Activated naive CD8-positive, alpha-beta T cell treated with anti-CD3 and anti-CD28 coated beads, Interleukin-2, amount 50 U/mL, for 24 hours (primary cell): ENCODE measurements at places on chromosomes 11 and 22.

- H3K4me3 ChIP-seq: no peak overlapping the region
Observed at GRCh38 chr22:36199001-36199551, 2.5 kb downstream of the APOL4 start.

DNA sequence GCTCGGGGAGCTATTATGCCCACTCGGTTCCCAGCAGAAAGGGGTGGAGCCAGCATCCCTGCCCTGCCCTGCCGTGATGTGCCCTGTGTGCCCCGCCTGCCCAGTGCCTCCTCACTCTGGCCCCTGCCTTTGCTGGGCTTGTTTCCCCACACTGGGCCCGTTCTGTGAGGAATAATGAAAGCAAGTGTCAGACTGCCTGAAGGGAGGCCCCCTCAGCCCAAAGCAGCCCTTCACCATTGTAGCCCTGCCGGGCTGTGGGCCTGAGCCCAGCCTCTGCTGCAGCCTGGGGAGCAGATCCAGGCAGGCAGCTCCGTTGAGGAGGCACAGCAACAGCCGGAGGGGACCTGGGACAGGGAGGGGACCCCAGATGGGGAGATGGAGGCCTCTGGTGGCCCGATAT lies 20.2 kb upstream of the NEFH start:
- no peaks in the 10 kb centered on the region for H3K4me1 ChIP-seq
- H3K27me3 ChIP-seq: no peaks in the 10 kb centered on the region
- H3K4me3 ChIP-seq: no peak overlapping the region
- no peaks in the 10 kb centered on the region for H3K36me3 ChIP-seq

- DNase-seq: no peak
- peaks cover 8% of the 10 kb centered on the region for H3K36me3 ChIP-seq
Observed at GRCh38 chr11:124678416-124678815, 4.7 kb downstream of the SPA17 start.

DNA sequence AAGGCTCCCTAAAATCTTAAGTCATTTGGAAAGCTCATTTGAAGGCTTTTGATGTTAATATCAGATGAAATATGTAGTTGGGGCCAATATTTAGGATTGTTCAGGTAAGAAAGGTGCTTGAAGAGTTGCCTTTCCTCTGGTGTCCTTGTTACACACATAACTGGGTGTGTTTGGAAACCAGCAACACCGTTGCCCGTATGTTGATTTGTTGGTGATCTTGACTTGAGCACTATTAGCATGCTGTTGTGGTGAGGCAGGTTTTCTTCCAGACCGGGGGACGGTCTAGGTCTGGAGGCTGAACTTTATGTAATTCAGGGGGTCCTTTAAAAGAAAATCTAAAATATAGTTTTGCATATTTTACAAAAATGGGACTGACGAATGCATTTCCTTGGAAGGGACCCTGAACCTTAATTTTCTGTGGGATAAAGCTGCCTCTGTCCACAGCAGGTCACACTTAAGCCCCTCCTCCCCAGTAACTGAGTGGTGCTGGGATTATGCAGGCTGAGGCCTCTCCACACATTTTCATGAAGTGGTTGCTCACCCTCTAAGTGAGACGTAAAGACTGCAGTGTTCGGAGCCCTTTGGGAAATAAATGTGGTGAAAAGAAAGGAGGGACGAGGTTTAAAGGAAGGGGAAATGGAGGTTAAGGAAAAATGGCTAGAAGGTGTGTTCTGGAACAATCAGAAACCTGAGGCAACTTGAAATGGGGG lies 1.8 kb downstream of the YWHAH start:
- no peak for DNase-seq
- no peak overlapping the region for H3K27ac ChIP-seq
- peaks cover 28% of the 10 kb centered on the region for H3K36me3 ChIP-seq
- peaks cover 44% of the 10 kb centered on the region for H3K4me1 ChIP-seq
- no peak overlapping the region for H3K4me3 ChIP-seq

DNA sequence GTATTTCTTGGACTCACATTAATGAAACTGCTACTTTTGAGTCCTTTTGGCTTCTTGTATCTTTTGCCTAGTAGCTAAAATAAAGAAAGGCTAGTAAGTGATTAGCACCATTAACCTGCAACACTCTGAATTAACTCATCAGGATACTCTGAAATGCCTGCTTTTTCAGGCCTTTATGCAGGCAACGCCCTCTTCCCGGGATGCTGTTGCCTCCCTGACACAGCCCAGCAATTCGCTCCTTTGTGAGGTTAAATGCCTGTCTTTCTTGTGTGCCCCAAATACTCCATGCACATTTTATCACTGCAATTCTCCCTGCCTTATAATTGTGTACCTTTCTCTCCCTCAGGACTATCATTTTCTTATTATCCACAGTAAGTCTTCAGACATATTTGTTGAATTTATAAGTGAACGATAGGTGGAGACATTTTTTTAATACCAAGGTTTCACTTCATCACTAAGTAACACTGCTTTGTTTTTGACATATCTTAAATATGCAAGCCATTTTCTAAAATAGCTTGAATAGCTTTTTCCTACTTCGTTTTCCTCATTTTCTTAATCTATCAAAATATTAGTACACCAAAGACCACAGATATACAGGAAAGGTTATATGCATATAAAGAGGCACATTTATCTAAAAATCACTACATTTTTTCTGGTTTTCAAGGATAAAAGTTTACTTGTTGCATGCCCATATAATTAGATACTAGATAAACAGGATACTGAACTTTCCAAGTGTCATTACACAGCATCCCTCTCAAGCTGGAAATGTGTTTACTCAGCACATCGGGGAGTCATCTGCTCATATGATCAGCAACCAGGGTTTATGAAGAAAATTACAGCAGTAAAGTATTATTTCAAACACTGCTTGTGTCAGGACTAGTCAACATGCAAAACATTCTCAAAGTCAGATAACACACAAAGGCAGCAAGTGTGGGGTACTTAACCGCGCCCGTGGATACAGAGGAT lies 48.5 kb upstream of the DDI1 start:
- H3K4me3 ChIP-seq: no peak overlapping the region
- H3K4me1 ChIP-seq: no peaks in the 10 kb centered on the region
- H3K27me3 ChIP-seq: no peaks in the 10 kb centered on the region

GRCh38 chr22:45756558-45756957 lies 84.9 kb downstream of the ATXN10 start:
- DNase-seq: no peak
- H3K4me3 ChIP-seq: no peak overlapping the region
- H3K4me1 ChIP-seq: no peaks in the 10 kb centered on the region
- H3K27me3 ChIP-seq: no peaks in the 10 kb centered on the region
- no peak overlapping the region for H3K27ac ChIP-seq
- peaks cover 18% of the 10 kb centered on the region for H3K36me3 ChIP-seq

- peaks cover 20% of the 10 kb centered on the region for H3K4me1 ChIP-seq
- no peaks in the 10 kb centered on the region for H3K27me3 ChIP-seq
- no peak overlapping the region for H3K4me3 ChIP-seq
- peak overlapping the region; percentile 16 for H3K27ac ChIP-seq
Observed at GRCh38 chr11:102589047-102589459, 36.1 kb downstream of the MMP20 start.

- H3K27me3 ChIP-seq: peaks cover 3% of the 10 kb centered on the region
- DNase-seq: no peak
- no peak overlapping the region for H3K4me3 ChIP-seq
- no peak overlapping the region for H3K27ac ChIP-seq
- no peaks in the 10 kb centered on the region for H3K36me3 ChIP-seq
Observed at GRCh38 chr11:70489276-70489675, 90.9 kb downstream of the CTTN start.

DNA sequence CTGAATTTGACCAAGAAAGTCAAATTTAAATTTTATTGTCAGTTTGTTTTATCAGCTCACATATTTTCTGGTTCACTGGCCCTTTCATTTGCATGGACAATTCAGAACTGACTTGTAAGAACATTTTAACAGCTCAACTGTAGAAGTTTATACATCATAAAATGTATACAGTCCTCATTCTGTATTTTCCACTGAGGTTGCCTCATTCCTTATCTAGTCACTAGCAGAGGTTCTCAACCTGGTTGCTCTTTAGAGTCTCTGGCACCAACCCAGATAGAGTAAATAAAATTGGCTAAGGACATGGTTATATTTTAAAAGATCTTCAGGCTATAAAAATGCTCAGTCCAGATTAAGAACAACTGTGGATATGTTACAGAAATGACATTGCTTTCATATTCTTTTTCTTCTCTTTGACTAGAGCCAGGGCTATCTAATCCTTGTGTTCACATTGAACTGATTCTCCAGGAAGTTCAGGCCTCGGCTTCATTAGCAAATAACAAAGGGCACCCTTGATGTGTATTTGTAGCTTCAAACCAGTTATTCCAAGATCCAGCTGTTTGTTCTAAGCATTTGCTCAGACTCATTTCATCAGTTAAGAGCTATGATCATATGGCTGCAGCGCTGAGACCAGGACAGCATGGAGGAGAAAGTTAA lies 782.5 kb downstream of the ETS1 start:
- DNase-seq: no peak
- H3K27ac ChIP-seq: no peak overlapping the region
- H3K4me1 ChIP-seq: no peaks in the 10 kb centered on the region
- H3K4me3 ChIP-seq: no peak overlapping the region
- H3K27me3 ChIP-seq: no peaks in the 10 kb centered on the region

DNA sequence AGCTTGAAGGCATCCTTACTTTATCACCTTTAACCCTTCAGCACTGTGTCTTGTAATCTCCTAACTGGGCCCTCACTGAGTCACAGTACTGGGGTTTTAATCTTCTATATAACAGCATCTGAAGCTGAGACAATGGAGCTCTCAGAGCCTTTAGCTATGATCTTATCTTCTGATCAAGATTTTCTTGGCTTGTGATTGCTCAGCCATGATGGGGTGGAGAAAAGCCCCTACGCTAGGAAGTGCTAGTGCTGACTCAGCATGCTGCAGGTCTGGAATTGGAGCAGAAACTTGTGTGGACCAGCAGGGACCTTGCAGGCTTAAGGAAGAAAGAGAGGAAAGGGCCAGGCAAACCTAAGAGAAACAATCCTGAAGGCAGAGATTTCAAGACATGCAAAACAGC lies 71.7 kb upstream of the EED start:
- no peaks in the 10 kb centered on the region for H3K27me3 ChIP-seq
- H3K4me1 ChIP-seq: peaks cover 26% of the 10 kb centered on the region
- no peak for DNase-seq
- no peak overlapping the region for H3K4me3 ChIP-seq
- H3K27ac ChIP-seq: no peak overlapping the region

- H3K4me1 ChIP-seq: no peaks in the 10 kb centered on the region
- H3K36me3 ChIP-seq: no peaks in the 10 kb centered on the region
- H3K4me3 ChIP-seq: no peak overlapping the region
- no peak for DNase-seq
- no peaks in the 10 kb centered on the region for H3K27me3 ChIP-seq
- no peak overlapping the region for H3K27ac ChIP-seq
Observed at GRCh38 chr11:40130427-40130826, 1329.0 kb downstream of the LRRC4C start.

DNA sequence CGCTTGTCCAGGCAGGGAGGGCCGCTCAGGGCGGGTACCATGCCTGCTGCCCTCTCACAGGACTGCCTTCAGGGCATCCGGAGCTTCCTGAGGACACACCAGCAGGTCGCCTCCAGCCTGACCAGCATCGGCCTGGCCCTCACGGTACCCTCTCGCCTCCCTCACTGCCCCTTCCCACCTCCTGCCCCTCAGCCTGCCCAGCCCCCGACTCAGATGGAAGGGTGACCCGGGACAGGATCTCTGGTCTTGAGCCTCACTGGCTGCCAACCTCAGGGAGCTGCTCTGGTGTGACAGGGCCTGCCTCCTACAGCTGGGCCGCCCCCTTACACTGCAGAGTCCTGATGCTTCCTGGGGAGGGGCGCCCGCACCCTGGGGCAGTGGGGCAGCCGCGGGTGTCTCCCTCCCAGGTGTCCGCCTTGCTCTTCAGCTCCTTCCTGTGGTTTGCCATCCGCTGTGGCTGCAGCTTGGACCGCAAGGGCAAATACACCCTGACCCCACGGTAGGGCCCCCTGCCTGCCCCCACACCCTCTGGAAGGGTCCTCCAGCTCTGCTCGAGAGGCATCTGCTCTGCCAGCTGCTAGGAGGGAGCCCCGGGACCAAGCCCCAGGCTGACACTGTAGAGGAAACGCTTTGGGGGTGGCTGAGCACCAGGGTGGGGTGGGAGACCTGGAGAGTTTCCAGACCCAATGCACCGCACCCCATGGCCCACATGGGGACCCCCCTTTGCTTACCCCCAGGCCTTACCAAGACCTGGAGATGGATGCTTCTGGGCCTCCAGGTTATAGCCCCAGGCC lies 14.6 kb downstream of the TSPAN32 start:
- H3K36me3 ChIP-seq: no peaks in the 10 kb centered on the region
- H3K4me1 ChIP-seq: peaks cover 3% of the 10 kb centered on the region
- no peak for DNase-seq
- no peaks in the 10 kb centered on the region for H3K27me3 ChIP-seq
- H3K4me3 ChIP-seq: no peak overlapping the region

- no peak for DNase-seq
- no peak overlapping the region for H3K27ac ChIP-seq
- no peaks in the 10 kb centered on the region for H3K27me3 ChIP-seq
- H3K4me3 ChIP-seq: no peak overlapping the region
- H3K36me3 ChIP-seq: peaks cover 37% of the 10 kb centered on the region
Observed at GRCh38 chr11:57560146-57560545, 7.3 kb downstream of the UBE2L6 start.

DNA sequence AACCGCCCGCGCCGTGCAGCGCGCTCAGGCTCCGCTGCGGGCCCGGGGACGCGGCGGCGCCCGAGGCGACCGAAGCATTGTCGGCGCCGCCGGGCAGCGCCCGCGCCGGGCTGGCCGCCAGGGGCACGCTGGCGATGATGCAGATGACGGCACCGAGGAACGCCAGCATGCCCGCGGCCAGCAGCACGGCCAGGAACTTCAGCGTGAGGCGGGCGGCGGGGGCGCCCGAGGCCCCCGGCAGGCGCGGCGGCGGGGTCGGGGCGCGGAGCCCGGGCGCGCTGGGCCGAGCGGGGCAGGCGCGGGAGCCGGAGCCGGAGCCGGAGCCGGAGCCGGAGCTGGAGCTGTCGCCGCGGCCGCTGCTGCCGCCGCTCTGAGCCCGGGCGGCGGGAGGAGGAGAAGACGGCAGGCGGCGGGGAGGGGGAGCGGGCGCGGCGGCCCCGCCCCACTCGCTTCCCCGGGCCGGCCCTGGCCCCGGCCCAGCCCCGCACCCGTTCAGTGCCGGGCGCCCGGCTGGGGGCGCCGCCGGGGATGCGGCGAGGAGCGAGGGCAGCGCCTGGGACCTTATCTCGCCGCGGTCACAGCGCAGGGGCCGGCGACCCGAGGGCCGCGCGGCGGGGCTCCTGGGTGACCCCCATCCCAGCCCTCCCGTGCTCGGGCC lies at the start of gene NPTXR:
Gene NPTXR (minus strand): TSS at position 372 of the 658 bp plus-strand sequence.
- no peaks in the 10 kb centered on the region for H3K36me3 ChIP-seq
- H3K27ac ChIP-seq: no peak within 1 kb of the TSS
- peaks cover 13% of the 10 kb centered on the region for H3K4me1 ChIP-seq
- H3K4me3 ChIP-seq: peak within 1 kb of the TSS; percentile 72
